RWPE1 (cell line): ENCODE measurements at places on chromosomes 6 and 20.

- DNase-seq, result no peak
These were observed 75.7 kb upstream of the SNX9 start for GRCh38 chr6:157747370-157747769.

DNA sequence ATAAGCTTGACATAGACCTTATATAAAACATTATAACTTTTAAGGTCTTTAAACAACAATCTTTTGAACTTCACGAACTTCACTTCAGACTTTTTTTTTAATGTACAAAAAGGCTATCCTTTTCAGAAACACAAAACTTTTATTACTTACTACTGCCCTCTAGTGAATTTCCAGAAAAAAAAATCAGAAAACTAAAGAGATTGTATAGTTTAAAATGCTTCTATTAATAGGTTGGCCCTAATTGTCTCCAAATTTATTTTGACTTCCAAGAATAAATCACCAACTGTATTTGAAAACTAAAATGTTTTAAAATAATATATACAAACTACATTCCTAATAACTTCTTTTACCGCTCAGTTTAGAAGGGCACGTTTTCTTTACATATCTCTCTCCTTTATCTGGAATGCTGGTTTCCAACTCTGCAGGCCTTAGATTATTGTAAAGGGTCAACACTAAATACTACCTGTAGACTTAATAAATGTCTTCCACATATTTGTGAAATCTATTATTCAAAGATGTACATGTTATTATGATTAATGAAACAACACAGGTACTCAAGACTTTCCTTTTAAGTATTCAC is 66.8 kb downstream of the LMBRD1 start:
- DNase-seq, result peak; percentile 2

GRCh38 chr6:130932921-130933320 is 105.7 kb downstream of the SMLR1 start:
- DNase-seq, result no peak

DNA sequence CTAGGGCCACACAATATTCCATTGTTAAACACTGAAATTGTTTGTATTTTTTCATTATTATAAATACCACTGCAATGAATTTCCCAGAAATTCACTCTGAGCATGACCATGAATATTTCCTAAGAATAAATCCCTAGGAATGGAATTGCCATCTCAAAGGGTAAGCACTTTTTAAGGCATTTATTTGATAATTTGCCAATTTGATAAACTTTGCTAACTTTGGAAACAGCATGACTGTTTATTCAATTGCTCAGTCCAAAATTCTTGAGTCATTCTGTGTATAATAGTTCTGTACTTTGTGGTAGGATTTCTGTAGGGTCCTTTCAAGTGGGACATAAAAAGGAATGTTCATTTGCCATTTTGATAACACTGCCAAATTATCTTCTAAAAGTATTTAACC is 44.2 kb upstream of the TOX2 start:
- DNase-seq, result no peak

- no peak for DNase-seq
These were observed 230.6 kb downstream of the CENPW start for GRCh38 chr6:126570507-126570906.

DNA sequence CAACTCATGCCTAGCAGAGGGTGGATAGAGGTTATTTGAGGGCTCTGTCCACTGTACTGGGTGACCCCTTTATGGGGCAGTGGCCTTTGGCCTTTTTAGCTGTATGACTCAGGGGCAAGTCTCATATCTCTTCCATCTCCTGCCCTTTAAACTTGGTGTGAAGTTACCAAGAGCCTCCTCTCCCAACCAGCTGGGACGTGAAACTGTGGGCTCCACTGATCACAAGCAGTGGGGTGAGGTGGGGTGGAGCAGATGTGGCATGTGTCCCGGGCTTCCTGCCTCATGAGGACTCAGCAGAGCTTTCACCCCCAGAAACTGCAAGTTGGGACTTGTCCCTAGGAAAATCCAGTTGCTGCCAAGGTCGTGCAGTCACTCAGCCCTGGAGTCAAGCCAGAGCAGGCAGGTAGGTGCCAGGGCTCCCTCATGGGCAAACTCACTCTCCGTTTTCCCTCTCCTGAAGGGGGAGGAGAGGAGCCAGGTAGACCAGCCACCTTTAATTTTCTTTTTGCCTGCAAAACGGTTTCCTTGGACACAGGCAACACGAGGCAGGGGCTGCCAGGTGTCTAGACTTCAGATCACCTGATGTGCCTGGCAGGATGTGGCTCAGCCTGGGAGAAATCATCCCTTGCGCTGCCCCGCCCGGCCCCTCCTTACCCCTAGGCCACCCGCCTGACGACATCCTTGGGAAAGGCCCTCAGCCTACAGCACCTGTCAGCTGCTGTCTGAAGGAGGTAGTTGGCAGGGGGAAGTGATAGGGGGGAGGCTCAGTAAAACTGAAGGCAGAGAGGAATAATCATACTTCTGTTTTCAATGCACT is 4.0 kb downstream of the CDKN1A start:
- DNase-seq, result peak; percentile 83

DNA sequence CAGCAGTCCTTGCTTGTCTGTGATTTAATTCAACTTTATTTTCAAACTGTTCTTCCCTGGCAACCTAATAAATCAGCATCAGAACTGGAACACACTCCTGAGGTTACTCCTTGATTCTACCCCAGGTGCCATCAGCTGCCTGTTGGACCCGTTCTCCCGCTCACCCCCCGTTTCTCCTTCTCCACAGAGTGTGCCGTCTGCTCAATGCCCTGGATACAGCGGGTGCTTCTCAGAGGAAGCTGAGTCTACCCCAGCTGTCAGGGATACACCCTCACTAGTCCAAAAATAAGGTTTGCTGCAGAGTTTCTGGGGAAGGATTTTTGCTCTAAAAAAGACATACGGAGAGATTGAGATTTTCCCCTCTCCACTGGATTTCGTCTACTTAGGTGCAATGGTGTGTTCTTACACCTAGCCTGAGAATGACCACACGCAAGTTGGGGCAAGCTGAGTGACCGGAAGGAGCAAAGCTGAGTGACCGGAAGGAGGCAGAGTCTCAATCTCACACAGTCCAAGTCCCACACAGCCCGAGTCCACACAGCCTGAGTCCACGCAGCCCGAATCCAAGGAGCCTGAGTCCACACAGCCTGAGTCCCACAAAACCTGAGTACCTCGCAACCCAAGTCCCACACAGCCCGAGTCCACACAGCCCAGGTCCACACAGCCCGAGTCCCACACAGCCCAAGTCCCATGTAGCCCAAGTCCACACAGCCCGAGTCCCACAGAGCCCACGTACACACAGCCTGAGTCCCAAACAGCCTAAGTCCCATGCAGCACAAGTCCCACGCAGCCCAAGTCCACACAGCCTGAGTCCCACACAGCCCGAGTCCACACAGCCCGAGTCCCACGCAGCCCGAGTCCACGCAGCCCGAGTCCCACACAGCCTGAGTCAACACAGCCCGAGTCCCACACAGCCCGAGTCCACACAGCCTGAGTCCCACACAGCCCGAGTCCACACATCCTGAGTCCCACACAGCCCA is 58.6 kb upstream of the DACT2 start:
- DNase-seq, result no peak

DNA sequence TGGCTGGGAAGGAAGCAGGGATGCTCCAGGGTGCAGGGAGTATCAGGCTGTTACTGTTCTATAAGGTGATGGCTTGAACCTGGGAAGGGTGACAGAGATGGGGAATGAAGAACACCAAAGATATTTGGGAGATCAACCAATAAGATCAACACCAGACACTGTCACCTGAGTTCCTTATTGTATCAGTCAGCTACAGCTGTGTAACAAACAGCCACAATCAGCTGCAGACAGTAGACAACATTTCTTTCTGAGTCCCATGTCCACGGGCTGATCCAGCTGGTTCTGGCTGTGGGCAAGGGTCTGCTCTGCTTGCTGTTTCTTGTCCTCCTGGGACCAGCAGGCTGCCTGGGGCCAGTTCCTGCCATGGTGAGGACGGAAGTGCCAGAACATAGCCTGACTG is 31.3 kb upstream of the SLCO4A1 start:
- no peak for DNase-seq

GRCh38 chr6:48983377-48983776 is 479.7 kb downstream of the MMUT start:
- no peak for DNase-seq

- no peak for DNase-seq
These were observed 2.6 kb downstream of the CTSZ start for GRCh38 chr20:59004493-59004762.

GRCh38 chr20:14341801-14342200 is 4.4 kb upstream of the FLRT3 start:
- DNase-seq, result no peak

DNA sequence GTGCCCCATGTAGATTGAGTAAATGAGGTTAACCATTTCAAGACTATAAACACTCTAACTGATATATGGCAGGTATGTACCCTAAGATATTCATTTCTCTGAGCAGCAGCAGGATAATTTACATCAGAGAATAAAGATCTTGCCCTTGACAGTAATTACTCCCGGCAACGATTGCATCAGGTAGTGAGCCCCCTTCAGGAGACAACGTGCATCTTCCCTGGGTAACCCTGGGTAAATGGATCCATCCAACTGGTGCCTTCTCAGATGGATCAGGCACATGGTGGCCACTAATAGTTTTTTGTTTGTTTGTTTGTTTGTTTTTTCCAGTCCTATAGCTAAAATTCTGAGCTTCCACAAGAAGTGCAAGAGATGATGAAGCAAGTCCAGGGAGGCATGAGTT is 469.4 kb upstream of the SLC35B3 start:
- no peak for DNase-seq

- no peak for DNase-seq
These were observed 27.3 kb upstream of the TSPYL1 start for GRCh38 chr6:116307001-116307400.

DNA sequence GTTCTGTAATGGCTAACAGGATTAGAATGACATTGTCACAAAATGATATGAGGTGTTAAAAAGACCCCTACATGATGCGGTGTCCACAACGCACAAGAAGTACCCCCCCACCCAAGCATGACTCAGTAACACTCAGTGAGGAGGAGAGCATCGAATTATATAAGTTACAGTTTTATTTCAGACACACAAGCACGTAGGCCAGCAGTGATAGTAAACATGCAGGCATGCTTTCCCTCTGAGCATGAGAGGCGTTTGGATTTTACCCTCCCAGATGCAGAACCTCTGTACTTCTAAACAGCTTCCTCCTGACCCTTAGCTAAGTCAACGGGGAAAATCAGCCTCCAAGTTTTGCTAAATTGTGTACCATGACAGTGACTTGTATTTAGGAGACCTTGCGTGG is 23.9 kb downstream of the GNAS start:
- no peak for DNase-seq

GRCh38 chr6:110233770-110234374 is 53.6 kb downstream of the CDC40 start:
- no peak for DNase-seq

DNA sequence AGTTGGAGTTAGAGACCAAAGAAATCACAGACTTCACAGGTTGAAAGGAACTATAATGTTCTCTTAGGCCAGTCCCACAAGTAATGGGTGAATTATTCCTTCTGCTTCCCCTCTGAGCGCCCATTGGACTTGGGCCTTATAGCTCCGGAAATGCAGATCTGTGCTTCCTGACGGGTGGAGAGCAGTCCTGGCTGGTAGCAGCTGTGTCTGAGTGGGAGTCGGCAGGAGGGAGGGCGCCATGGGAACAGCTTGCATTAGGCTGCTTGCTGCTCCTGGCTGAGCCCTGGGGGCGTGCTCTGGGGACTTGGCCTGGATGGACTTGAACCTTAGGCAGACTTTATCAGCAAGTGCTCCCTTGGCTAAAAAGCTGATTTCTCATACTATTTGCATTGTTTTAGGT is 18.4 kb upstream of the NUP153 start:
- no peak for DNase-seq

GRCh38 chr20:57243480-57244220 is 22.8 kb downstream of the BMP7 start:
- DNase-seq, result peak; percentile 78

DNA sequence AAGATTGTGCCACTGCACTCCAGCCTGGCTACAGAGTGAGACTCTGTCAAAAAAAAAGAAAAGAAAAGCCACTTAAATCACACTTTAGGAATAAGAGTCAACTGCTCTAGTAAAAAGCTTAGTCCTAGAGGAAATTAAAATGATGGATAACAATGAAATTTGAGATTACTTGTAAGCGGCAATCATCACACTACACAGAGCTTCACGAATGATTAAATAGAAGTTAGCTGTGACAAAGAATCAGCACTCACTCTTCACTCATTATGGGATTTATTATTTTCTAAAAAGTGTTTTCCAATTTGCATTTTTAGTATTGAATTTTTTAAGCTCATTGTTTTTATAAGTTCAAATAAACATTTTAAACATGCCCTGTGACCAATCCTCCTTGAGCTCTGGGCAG is 718.0 kb downstream of the UTRN start:
- DNase-seq, result no peak

- DNase-seq, result no peak
These were observed 18.3 kb upstream of the AGPAT4 start for GRCh38 chr6:161292145-161292544.

DNA sequence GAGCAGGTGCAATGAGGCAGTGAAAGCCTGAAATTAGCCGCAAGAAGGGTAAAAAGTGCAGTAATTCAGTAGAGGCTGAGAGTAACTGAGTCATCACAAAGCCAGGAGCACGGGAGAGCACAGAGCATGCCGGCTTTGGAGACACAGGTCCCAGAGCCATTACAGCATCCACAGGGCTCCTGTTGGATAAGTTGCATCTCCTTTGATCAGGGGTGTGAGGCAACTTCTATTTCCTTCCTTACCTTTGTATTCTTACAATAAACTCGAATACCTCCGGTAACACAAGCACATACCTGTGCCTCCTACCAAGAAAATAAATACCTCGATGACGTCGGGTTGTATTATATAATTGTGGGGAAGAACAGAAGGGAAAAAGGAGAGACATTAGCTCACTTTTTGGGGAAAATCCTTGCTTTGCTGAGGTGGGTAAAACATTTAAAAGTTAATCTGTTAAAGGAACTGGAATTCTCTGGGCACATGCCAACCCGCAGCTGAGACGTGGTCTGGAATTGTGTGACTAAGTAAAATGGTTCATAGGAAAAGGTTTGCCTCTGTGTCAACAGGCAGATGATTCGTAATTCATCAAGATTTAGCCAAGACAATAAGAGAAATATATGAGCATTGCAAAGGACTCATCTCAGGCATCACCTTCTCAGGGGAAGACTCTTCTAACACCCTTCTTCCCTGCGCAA is 360.7 kb upstream of the ZFP64 start:
- peak; percentile 80 for DNase-seq

DNA sequence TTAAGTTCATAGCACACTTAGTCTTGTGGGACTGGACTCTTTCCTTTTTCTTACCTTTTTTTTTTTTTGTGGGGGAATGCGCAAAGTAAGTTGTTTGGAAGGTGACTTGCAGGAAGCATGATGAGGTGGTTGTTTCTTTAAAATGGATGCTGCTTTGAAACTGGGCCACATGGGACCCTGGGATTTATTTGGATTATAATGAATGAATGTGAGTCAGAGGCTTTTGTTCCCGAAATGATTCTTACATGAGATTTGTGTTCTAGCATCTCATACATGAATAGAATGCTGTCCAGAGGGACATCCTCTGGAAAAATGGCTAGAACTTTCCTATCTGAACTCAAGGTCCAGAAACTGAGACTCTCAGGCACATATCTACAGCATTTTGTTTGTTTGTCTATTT is 236.6 kb upstream of the RNF24 start:
- no peak for DNase-seq
